Skeletal muscle cell (primary cell): ENCODE measurements at places on chromosomes 13 and 19.

DNA sequence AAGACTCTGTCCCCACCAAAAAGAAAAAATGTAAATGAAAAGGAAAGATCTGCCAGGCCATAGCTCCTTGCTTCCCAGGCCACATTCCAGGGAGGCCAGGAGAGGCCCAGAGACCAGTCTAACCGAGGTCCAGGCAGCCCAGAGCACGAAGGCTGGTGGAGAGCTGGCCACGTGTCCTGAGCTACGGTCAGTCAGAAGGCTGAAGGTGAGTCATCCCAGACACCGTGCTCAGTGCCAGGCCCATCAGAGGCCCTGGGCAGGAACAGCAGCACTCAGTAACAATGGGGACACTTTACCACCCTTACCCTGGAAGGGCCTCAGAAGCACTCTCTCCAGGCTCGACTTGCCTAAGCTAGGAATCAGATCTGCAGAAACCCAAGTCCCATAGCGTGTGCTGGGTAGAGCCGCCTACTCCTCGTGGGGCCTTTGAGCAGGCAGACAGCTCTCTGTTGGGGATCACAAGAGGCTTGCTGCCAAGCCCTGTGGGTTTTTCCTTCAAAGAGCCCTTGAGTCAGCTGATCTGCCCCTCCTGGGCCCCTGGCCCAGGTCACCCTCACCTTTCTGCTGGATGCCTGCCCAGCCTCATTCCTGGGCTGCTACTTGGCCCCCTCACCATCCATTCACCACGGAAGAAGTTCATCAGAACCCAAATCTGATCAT, 11.6 kb upstream of the DNMT1 start:
- no peak for DNase-seq

DNA sequence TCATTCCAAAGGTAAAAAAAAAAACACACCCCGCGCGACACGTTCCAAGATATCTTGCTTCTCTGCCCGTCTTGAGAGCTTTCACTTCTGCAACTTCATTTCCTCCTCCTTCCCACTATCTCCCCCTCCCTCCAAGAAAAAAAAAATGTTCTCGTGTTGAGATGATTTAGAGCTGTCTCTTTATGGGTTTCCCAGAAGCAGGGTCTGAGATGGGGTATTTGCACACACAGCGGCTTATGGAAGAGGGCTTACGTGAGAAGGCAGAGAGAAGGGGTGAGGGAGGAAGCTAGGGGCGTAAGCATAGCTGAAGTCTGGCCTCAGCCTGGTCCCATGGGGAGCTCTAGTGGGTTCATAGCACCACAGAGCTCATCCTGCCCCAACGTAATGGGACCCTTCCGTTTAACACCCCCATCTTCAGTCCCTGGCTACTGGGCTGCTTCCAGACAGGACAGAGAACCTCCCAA, 31.3 kb upstream of the USE1 start:
- peak; percentile 19 for DNase-seq

GRCh38 chr19:16073988-16074387, 2.3 kb upstream of the TPM4 start:
- no peak for DNase-seq

DNA sequence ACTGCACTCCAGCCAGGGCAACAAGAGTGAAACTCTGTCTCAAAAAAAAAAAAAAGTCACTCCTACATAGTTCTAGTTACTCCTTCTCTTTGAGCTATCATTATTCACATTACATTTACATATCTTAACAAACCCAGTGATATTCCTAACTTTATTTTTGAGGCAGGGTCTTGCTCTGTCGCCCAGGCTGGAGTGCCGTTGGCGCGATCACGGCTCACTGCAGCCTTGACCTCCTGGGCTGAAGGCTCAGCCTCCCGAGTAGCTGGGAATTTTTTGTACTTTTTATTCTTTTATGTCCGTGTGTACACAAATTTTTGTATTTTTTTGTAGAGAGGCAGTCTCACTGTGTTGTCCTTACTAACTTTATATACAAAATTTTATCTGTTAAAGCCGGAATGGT, 587 bp upstream of the RPS15 start:
- DNase-seq, result no peak

DNA sequence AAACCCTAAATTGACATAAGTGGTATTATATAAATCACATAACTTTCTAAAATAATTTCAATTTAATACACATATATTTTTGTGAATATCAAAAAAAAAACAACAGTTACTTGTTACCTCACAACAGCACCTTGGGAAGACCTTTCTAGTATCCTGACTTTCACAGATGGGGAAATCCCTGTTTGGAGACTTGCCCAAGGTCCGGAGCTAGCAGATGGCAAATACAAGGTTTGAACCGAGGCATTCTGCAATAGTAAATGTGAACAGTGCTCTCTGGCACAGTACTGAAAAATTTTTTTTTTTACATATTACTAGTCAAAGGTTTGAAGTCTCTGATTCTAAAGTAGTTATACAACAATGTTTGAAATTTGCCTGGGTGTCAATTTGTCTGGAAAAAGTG, 104.5 kb downstream of the SUCLA2 start:
- no peak for DNase-seq

- no peak for DNase-seq
These were observed 497.1 kb upstream of the ARGLU1 start for GRCh38 chr13:107065036-107065435.

- DNase-seq, result no peak
These were observed 9.0 kb upstream of the ATXN8OS start for GRCh38 chr13:70098669-70099068.

DNA sequence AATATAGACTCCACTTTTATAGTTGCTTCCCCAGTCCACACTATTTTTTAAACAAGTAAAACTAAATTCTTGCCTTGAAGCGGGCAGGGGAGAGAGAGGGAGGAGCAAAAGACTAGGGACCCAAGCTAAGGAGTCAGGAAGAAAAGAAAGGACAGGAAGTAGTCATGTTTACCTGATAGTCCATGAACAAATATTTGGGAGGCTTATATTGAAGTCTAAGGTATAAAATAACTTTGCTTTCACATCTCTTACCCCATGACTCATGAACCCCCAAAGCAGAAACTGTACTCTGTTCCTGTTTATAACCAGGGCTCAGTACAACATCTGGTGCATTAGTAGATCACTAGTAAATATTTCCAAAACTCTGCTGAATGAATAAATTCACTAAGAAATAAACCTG, 67.3 kb downstream of the ZAR1L start:
- no peak for DNase-seq

- no peak for DNase-seq
These were observed 17.0 kb downstream of the PAK4 start for GRCh38 chr19:39142630-39143029.

DNA sequence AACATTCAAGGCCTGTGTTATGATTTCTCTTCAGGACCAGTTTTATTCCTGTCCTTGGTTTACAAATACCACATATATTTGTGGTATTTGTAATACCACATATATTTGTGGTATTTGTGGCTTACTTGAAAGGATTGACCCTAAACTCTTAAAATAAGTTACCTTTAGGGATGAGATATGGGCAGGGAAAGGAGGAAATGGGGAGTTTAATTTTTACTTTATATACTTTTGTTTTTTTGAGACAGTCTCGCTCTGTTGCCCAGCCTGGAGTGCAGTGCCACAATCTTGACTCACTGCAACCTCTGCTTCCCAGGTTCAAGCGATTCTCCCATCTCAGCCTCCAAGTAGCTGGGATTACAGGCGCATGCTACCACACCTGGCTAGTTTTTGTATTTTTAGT, 2.3 kb upstream of the TGDS start:
- no peak for DNase-seq

DNA sequence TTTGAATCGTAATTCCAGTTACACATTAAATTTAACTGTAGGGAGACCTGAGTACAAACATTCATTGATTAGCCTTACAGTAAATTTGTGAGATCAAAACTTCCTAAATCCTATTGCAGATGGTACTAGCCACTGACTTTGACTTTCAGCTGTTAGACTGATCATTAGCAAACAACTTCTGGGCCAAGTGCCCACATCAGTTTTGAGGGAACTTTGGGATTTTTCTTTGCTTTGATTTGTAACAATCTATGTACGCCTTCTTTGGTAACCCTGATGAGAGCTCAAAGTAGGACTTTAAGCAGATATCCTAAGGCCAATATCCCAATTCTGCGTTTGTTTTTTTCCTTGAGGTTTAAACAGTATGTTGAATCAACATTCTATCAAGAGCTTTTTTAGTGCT, 131.5 kb downstream of the DLEU7 start:
- DNase-seq, result no peak

DNA sequence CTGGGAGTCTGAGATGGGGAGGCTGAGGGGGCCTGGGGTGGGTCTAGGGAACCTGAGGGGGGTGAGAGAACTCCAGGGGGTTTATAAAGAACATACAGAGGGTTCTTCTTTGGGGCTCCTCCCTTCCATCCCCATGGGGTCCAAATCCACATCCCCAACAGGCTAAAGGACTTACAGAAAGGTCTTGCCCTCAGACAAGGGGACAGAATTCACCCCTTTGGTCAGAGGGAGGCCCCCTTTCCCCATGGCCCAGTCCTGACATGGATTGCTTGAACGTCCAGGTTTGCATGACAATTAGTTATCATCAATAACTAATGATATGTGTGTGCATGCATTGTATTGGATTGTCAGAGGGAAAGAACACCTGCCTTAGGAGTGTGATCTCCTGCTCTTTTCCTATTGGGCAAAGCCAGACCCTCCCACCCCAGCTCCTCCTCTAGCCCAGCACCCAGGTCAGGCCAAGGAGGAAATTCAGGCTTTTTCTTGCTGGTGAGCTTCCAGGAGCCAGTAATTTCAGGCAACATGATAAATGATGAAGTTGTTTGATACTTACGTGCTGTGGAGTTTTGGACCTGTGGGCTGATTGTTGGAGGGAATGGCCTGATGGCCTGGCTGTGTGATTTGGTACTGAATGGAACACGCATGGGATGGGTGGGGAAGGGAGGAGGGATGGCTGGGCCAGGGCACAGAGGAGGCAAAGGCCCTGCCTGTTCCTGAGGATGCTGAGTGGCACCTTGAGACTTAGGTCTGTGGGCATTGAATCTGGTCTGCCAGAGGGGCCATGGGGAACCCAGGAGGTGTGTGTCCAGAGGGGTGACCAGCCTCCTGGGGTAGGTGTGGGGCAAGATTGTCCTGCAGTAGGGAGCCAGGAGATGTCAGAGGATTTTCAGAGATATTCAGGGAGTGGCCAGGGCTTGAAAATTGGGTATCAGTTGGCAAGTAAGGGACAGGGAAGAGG, 1.1 kb downstream of the KLHL26 start:
- DNase-seq, result no peak

- DNase-seq, result no peak
These were observed 203.8 kb downstream of the MZT1 start for GRCh38 chr13:72523593-72523992.

DNA sequence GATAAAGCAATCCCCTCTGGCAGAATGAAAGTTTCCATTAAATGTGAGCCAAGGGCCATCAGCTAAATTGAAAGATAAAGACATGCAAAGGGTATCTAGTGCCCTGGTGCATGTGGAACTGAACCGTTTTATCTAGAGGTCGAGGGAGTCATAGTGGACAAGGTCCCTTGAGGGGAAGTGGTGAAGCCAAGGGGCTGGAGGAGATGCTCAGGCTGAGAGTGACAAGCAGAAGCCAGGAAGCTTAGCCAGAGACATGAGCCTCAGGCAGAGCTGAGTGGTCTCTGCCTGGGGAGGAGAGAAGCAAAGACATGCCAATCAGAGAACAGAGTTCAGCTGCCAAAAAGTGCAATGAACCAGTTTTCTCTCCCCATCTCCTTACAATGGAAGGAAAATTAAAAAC, 68.1 kb upstream of the SLC10A2 start:
- no peak for DNase-seq

DNA sequence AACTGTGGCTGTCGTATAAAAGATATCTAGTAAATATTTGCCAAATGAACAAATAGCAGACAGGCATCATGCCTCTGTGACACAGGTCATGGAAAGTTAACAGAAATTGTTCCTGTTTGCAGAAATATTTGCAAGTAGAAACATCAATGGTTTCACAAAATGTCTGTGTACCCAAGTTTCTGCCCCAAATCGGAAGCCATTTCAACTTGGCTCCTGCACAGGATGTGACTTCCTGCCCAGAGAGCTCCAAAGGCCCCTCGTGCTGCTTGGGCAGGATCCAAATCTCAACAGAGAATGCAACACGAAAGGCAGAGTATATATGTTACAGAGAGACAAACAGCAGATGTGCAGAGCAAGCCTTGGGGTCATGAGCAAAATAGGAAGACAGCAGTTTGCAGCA, 95.5 kb upstream of the SERP2 start:
- DNase-seq, result no peak

DNA sequence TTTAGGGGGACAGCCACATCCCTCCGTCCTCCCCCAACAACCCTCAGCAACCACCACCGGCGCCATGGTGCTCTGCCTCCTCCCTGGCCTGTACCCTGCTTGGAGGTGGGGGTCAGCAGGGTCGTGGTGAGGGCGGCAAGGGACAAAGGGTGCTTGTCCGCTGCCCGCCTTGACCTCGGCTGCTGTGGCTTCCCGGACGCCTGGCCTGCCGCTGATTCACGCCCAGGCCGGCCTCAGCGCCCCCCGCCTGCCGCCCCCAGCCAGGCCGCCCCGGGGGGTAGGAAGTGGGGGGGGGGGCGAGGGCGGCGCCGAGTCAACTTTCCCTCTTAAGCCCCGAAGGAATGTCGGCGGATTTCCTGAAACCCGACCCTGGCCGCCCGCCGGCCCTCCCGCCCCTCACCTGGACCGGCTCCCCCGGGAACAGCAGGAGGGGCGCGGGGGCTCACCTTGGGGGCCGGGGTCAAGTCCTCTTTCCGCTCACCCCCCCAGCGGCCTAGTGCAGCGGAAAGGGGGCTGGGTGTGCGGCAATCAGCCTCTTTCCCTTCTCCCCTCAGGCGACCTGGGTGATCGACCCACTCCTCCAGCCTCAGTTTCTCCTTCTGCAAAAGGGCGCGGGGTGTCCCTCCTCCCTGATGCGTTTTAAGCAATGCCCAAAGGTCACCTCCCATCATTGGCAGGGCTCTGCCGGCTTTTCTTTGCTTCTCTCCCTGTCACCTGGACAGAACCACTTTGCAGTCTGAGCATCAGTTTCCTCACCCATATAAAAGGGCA, 1.9 kb upstream of the TMEM59L start:
- no peak for DNase-seq

DNA sequence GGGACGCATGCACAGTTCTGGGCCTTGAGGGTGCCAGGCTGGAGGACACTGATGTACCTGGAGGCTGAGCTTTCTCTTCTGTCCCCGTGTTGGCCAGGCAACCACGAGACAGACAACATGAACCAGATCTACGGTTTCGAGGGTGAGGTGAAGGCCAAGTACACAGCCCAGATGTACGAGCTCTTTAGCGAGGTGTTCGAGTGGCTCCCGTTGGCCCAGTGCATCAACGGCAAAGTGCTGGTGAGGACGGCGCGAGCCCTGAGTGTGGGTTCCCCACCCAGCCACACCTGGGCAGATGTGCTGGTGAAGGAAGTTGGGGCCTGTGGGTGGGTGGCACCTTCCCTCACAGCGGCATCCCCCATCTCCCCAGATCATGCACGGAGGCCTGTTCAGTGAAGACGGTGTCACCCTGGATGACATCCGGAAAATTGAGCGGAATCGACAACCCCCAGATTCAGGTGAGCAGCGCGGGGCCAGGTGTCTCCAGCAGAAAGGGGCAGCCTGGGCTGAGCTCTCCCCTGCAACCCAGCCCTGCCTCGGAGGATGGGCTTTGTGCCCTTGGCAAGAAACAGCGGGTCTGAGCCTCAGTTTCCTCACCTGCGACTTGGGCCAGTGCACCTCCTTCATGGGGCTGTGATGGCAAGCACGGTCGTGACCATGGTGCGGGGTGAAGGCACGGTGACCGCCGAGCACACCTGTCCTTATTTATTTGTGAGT, 26.2 kb downstream of the CCDC8 start:
- no peak for DNase-seq

- no peak for DNase-seq
These were observed 18.3 kb downstream of the ZNF100 start for GRCh38 chr19:21749090-21749489.

- no peak for DNase-seq
These were observed 81.2 kb downstream of the NHLRC3 start for GRCh38 chr13:39119422-39119821.

GRCh38 chr13:109654341-109655205, 131.8 kb downstream of the IRS2 start:
- peak; percentile 91 for DNase-seq
